Spinal cord (tissue), 10 donors: ENCODE measurements at places on chromosomes 7 and 10. TPM values are rescaled to one million over a fixed set of nuclear protein-coding genes. Genes with fewer than 3 reads are reported as not detected.

SORCS1 gene
- 18.1 TPM for polyA plus RNA-seq

SPDYE1 gene
- polyA plus RNA-seq = 4.1 TPM

SPDYE5 gene
- polyA plus RNA-seq = 10.2 TPM

CALCR gene
- 1.1 TPM for polyA plus RNA-seq

ACSL5 gene
- 3.7 TPM for polyA plus RNA-seq
